ENCODE measurements at places on chromosomes 4 and X. TPM values are rescaled to one million over a fixed set of nuclear protein-coding genes. Genes with fewer than 3 reads are reported as not detected.

DNA sequence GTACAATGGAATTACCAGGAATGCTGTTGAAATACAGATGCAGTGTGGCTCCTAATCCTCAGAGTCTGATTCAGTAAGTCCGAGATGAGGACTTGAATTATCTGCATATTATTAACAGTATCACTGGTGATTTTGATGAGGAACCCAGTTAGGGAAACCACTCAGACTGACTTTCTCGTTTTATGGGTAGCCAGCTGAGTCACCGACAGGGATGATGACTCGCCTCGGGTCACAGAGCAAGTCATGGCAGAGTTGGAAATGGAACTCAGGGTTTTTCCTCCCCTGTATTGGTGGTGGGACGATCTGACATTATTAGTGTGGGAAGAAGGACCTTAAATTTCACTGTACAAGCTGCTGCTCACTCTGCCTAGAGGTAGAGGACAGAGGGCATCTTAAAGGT is 51.3 kb downstream of the RTL9 start:
- peak; percentile 42 for DNase-seq

DNA sequence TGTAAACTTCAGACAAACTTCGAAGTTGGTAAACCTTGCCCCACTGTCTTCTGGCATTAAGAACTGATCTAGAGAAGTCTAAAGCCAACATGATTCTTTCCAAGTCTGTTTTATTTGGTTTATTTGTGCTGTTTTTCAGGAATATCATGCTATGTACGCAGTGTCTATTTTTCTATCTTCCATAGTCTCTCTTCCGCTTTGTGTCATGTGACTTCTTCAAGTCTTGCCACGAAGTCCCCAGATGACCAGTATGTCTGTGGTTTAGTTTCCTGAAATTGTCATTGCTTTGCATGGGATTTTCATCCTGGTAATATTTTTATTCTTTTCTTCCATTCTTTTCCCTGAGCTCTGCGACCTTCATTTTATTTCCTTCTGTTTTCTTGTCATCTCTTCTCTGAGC is 15.1 kb downstream of the PNMA6E start:
- no peak for DNase-seq

DNA sequence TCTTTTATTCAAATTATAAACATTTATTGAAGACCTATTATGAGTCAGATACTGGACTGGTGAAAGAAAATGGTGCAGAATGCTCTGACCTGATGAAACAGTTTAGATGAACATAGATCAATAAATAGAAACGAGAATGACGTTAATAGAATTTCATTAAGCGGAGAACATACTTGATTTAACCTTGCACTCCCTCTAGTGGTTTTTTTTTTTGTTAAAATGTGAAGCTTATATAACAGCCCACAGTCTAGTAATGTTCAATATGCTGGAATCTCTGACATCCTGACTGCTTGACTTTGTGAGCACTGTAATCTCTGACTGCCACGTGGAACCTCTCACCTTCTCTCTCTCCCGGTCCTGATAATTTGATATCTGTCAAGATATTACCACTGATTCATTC is 32.3 kb downstream of the HDAC8 start:
- peak; percentile 65 for DNase-seq

DNA sequence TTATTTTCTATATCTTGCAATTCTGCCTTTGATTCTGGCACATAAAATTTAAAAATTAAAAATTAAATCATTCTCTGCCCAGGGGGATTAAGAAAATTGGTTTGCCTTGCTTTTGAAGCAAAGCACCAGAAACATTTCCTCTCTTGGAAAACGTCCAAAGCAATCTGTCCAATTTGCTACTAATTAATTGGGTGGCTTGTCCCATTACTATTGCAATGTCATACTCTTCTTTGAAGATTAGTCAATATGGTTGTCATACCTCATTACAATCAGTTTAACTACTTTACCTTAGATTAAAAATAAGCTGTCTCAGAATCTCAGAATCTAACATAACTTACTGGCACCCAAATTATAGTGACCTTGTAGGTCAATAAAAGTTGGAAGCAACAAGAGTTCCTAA is 208.8 kb downstream of the TMA16 start:
- no peak for DNase-seq

- DNase-seq = no peak
These were observed 76.5 kb upstream of the LSM6 start for GRCh38 chr4:146098978-146099377.

GRCh38 chr4:165209796-165210195 is 2.4 kb downstream of the KLHL2 start:
- DNase-seq = no peak

DNA sequence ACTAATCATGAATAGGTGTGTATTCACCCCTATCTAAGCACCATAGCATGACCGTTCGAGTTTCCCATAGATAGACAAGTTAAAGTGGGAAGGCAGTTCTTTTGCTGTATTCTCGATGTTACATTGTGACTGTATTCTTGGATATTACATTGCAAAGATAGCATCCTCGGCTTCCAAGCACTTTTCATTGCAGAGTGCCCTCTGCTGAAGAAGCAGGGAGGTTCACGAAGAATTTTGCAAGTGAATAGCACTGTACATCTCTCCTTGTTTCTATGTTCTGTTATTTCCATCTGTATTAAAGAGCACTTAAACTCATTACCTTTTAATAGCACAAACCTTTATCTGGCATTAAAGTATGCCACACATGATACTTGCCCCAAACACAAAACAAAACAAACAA is 426.7 kb upstream of the ARX start:
- DNase-seq = no peak

GRCh38 chrX:64330284-64330683 is 65.0 kb downstream of the MTMR8 start:
- DNase-seq = no peak

- no peak for DNase-seq
These were observed 11.7 kb downstream of the MAGED2 start for GRCh38 chrX:54819201-54819600.

GRCh38 chr4:172666711-172667368 is 501.8 kb upstream of the GALNT7 start:
- peak; percentile 4 for DNase-seq

The ZDHHC15 gene
- total RNA-seq = 0.18 TPM

The PRRG3 gene
- total RNA-seq = 0.49 TPM
